ENCODE measurements at places on chromosomes 3 and 15.

GRCh38 chr3:65313666-65314065 is 625.9 kb upstream of the ADAMTS9 start:
- DNase-seq, result no peak

GRCh38 chr3:66355394-66355793 is 134.6 kb downstream of the SLC25A26 start:
- no peak for DNase-seq

DNA sequence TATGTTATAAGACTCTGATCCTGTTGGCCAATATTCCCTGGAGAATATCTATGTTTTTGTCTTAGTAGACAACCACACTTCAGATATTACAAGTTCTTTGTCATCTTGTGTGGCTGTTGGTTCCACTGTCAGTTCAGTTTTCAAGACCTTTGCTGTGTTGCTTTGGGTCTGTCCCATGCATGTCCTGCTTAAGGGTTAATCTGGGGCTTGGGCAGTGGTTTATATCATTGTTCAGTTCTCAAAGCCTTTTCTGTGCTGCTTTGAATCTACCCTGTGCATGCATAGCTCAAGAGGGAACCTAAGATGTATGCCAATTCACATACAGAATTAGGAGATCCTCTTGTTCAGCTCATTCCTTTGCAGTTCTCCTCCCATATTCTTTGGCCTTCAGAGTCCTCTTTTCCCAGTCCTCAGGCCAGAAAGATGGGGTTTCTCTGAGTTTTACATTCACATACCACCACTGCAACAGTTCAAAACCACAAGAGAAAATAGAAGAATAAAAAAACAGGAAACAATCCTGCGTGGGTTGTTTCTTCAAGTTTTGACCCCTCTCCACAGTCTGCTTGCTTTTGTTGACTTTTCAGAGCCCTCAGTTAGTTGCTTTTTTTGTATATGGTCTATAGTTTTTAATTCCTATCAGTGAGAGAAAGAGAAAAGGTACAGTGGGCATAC is 21.6 kb downstream of the BUB1B start:
- no peak for DNase-seq

DNA sequence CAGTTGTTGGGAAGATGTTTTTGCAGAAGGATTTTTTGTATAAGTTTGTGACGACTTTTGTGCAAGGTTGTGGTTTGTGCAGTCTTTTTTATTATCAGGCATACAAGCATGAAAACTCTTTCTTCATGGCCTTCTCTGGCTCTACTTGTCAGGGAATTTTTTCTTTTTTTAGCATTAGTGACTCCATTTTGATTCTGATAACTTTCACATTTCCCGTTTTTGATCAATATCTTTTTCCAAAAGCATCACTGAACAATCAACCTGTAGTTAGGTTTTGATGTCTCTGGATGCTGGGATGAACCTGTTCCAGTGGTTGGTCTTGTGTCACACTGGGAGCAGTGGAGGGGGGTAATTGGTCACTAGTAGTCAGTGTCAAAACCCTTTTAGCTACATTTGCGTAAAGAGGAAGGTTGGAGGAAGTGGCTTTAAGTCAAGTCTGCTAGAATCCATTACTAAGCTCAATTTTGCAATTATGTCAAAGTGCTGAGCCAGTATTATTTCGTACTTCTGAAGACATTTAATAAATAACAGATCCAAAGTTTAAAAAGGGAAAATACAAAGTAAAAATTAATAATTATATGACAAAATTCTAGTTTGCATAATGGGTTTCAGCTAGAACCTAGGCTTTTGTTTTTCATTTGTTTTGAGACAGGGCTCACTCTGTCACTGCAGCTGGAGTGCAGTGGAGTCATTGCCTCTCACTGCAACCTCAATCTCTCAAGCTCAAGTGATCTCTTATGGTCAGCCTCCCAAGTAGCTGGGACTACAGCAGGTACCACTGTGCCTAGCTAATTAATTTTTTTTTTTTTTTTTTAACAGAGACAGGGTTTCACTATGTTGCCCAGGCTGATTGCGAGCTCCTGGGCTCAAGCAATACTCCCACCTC is 18.8 kb upstream of the CFAP161 start:
- no peak for DNase-seq

DNA sequence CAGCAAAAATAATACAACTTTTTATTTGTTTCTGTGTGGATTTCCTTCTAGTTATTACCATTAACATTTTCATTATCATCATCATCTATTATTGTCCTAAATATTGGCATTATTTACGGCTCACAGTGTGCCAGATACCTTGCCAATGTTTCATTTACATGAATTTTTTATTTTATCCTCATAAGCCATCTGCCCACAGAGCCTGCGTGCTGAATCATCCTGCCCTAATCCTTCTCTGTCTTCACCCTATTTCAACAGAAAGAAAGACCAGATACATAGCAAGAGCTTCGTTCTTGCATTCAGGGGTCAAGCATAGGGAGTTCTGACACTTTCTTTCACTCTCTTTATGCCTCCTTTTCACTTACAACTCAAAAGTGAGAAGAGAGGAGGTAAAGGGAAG is 82.0 kb downstream of the KCNMB2 start:
- DNase-seq, result peak; percentile 71

DNA sequence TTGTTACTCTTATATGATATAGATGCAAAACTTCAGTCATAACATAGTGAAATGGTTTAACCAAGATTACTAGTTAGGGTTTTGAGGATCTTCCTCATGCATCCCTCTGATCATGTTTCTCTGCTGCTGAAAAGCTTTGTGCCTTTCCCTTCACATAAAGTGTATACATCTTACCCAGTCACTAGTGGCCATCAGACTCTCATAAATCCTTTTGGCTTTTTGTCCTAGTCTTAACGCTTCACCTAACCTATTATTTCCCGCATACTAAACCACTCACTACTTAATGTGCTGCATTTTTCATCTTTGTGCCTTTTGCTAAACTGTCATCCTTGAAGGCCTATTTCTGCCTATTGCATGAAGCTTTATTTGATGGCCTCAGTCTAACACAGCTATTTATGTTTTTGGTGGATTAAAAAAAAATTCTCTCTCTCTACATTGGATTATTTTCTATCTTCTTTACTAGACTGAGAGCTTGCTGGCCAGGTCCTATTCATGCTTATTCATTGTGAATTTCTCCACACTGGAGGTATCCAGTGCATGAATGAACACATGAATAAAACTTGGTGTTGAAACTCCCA is 717.6 kb upstream of the GOLIM4 start:
- DNase-seq, result no peak

Measured in amniotic epithelial cell (primary cell).